ENCODE measurements at places on chromosomes 1 and 21.

DNA sequence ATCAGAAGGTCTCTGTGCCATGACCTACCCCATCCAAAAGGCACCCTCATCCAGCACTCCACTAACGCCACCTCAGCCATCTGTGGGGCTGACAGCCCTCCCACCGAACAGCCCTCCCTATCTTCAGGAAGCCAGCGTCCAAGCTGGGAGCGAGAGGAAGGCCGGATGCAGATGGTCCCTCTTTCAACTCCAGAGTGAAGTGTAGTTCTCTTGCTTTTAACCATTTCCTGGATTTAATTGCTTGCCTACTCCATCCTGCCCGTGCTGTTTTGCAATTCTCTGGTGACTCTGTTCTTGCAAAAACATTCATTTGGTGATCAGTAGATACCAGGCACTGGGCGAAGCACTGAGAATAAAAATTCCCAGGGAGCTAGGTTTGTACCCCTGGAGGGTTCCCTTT is 8.2 kb upstream of the DYRK1A start:
- DNase-seq: peak; percentile 57

DNA sequence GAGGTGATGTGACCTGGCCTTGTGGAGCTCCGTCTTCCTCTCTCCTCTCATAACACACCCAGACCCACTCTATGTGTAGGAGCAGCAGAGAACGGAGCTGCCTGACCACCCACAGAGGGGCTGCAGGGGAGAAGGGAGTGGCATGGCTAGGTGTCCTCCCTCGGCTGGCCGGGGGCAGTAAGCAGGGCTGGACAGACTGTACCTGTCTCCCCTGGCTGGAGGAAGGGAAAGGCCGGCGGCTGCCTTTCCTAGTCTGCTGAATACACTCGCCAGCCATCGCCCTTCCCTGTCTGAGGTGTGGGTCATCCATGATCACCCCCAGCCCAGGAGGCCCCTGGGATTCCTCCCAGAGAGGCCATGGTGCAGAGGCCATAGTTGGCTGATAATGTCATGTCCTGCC is 187.2 kb upstream of the AJAP1 start:
- DNase-seq: no peak

DNA sequence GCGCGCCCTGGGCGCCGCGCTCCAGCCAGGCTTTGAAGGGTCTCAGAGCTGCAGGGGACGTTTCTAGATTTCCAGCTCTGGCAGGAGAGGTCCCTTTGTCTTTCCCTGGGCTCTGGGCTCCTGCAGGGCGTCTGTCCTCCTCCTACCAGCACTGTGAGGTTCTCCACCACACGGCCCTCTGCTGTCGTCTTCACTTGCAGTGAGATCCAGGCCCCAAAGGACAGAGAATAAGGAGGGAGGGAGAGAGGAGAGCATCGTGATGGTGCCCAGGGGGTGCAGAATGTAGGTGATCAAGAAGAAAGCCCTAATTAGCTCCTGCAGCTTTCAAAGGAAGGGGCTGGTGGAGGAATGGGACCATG is 4.2 kb upstream of the GNB1 start:
- no peak for DNase-seq

- DNase-seq: peak; percentile 87
Observed at GRCh38 chr1:113981962-113982931, 3.0 kb downstream of the OLFML3 start.

- no peak for DNase-seq
Observed at GRCh38 chr1:88163187-88163586, 520.9 kb upstream of the PKN2 start.

- no peak for DNase-seq
Observed at GRCh38 chr1:29470788-29471119, 234.4 kb downstream of the PTPRU start.

DNA sequence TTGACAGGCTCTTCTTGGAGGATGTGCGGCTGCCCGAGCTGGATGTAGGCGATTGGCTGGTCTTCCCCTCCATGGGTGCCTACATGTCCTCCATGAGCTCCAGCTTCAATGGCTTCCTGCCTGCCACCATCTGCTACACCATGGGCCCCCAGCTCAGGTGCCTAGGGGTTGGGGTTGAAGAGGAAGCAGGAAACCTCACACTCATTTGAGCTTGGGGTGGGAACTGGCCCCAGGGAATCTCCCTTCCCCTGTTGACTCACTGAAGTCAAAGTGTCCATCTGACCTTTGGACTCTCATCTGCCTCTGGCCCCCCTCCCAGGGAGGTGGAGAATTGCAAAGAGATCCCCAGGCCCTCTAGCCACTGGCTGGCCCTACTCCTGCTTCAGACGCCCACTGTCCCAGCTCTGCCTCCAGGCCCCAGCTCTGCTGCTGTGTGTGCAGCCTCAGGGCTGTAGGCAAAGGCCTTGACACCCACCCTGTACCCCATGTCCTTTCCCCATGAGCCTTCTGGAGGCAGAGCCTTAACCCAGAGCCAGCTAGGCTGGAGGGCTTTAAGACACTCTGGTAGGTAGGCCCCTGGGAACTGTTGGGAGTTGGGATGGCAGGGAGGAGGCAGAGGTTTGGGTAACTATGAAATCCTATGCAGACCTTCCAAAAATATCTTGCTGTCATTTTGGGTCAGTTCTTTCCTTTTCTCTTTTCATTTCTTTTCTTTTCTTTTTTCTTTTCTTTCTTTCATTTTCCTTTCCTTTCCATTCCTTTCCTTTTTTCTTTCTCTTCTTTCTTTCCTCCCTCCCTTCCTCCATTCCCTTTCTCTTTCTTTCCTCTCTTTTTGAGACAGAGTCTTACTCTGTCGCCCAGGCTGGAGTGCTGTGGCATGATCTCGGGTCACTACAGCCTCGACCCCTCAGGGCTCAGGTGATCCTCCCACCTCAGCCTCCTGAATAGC is 66.9 kb upstream of the TINAGL1 start:
- no peak for DNase-seq

GRCh38 chr21:20404915-20405314 is 593.3 kb upstream of the NCAM2 start:
- DNase-seq: no peak

DNA sequence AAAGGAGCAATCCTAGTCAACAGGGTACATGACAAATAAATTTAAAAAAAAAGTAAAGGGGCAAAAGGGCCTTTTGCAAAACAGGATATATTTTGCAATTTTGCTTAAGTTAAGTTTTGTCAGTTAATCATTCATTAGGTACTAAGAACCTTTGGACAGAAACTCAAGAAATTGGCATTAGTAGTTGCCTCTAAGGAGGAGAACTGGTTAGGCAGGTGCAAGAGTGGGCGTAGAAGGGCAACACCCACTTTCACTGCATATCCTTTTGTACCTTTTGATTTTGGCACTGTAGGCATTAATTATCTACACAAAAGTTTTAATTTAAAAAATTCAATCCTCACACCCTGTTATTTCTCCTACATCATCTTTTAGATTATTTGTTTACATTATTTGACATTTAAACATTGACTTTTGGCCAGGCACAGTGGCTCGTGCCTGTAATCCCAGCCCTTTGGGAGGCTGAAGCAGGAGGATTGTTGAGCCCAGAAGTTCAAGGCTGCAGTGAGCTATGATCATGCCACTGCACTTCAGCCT is 4.3 kb downstream of the DDAH1 start:
- no peak for DNase-seq

- DNase-seq: no peak
Observed at GRCh38 chr1:228863776-228864175, 128.5 kb downstream of the RHOU start.

GRCh38 chr1:225709101-225709500 is 56.2 kb upstream of the ENAH start:
- no peak for DNase-seq

GRCh38 chr1:218817691-218818465 is 355.8 kb upstream of the LYPLAL1 start:
- peak; percentile 13 for DNase-seq

- DNase-seq: no peak
Observed at GRCh38 chr1:64664299-64664698, 80.6 kb upstream of the RAVER2 start.

- no peak for DNase-seq
Observed at GRCh38 chr1:178646821-178647220, 78.2 kb upstream of the RALGPS2 start.
